ENCODE measurements at places on chromosomes 4 and X.

DNA sequence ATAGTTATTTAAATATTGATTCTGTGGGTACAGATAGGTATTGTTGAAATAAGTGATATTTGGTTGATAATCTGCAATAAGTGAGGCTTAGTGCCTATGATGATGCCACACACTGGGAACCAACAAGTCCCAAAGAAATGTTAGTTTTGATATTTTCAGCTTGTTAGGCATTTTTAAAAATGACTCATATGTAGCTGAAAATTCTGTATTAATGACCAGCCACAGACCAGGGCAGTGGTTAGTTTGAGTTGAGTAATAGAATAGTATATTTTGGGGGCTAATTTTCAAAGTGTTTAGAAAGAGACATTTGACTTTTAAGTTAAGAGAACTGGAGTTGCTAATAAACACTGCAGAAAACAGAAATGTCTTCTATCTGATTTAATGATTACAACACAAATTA is 9.4 kb downstream of the INTU start:
- no peak for DNase-seq

DNA sequence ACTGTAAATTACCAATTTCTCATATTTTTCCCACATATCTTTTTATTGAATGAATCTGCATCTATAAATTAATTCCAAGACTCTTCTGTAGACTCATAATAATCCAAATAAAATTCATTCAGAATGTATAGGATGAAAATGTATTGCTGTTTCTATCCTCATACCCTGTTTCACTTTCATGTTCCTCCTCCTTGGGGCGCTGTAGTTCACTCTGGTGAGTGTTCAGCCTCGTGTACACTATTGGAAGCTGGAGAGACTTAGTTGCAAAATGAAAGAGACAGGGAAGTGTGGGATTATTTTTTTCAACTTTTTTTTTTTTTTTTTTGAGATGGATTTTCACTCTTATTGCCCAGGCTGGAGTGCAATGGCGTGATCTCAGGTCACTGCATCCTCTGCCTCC is 296.1 kb downstream of the TLL1 start:
- DNase-seq: no peak

- DNase-seq: no peak
Observed at GRCh38 chr4:145719752-145720624, 40.0 kb downstream of the C4orf51 start.

DNA sequence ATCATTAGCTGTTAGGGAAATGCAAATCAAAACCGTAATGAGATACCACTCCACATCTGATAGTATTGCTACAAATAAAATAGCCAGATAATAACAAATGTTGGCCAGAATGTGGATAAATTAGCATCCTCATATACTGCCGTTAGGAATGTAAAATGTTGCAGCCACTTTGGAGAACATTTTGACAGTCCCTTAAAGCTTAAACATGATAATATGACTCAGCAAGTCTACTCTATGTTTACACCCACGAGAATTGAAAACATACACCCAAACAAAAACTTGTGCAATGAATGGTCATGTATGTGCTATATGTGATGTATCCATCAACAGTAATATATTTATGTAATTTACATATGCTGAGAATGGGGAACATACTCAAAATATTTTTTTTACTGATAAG is 78.2 kb downstream of the GSTCD start:
- DNase-seq: no peak

DNA sequence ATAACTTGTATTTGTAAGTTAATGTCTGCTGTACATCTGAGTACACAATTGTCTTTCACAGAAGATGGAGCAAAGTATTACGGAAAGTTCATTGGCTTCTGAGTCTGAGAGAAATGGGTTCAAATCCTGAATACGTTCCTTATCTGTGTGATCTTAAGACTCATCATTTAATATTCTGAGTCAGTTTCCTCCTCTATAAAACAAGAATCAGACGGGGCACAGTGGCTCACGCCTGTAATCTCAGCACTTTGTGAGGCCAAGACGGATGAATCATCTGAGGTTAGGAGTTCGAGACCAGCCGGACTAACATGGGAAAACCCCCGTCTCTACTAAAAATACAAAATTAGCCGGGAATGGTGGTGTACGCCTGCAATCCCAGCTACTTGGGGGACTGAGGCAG is 57.8 kb downstream of the APBB2 start:
- DNase-seq: no peak

GRCh38 chr4:183300070-183300469 is 20.0 kb downstream of the CLDN22 start:
- no peak for DNase-seq

- DNase-seq: no peak
Observed at GRCh38 chr4:13261486-13262257, 222.5 kb downstream of the RAB28 start.

GRCh38 chr4:113607998-113608397 is 153.5 kb downstream of the CAMK2D start:
- no peak for DNase-seq

DNA sequence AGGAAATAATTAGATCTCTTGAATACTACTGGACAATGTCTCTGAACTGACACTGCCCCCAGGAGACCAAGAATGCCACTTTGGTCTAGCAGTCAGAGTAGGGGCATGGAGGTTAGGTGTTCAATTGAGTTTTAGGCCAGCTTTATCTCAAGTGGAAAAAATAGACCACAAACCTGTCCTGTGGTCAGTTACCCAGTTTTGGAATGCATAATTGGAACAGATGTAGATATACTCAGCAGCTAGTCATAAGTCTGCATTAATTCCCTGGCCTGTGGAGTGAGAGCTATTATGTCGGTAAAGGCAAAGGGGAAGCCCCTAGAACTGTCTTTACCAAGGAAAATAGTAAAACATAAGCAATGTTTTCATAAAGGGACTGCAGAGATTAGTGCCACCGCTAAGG is 587.7 kb downstream of the GLUD2 start:
- no peak for DNase-seq

DNA sequence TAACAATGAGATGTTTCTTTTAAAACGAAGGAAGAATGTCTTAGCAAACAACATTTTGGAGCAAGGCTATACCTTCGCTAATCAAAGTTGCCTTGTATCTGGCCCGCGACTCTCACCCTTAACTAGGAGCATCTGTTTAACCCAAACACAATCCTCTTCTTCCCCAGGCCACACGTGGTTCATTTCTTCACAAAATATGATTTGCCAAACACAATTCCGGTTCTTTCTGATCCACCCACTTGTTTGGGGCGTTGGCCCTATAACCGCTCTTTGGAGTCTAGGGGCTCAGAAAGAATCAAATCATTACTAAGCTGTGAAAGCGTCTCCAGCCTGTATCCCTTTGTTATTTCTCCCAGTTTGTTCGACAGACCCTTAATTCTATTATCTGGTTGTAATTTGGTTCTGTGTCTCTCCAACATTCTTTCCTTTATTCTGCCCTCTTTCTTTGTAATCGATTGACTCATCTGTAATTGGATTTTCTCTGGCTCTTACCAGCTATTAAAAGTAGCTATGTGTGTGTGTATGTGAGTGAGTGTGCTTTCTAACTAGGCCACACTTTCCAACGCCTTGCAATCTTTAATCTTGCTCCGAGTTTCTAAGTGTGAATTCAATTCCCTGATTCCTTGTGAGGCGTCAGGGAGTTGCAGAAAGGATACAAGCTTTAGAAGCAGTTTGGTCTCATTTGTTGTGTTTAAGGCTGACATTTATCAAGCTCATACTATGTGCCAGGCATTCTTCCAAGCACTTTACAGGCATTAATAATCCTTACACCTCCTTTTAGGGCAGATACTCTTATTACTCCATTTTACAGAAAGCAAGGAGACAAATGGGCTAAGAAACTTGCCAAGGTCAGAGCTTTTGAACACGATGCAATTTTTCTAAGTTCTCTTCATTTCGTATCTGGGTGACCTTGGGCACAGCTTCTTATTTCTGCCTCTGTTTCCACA is 138.6 kb upstream of the CPEB2 start:
- no peak for DNase-seq

DNA sequence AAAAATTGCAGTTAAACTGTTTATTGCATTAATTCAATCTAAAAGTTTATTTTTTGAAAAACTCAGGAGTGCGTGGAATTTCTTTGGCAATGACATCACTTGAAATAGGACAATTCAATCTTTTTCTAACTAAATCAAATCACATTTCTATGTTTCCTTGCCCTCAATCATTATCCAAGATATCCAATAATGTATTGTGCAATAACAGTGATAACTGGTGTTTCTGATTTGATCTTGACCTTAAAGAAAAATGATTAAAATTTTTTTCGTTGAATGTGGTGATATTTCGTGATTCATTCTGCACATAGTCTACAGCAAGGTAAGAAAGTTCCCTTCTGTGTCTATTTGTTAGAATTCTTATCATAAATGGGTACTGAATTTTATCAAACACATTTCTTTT is 163.2 kb downstream of the SPCS3 start:
- DNase-seq: no peak

- DNase-seq: no peak
Observed at GRCh38 chr4:16692524-16692923, 205.9 kb downstream of the LDB2 start.

DNA sequence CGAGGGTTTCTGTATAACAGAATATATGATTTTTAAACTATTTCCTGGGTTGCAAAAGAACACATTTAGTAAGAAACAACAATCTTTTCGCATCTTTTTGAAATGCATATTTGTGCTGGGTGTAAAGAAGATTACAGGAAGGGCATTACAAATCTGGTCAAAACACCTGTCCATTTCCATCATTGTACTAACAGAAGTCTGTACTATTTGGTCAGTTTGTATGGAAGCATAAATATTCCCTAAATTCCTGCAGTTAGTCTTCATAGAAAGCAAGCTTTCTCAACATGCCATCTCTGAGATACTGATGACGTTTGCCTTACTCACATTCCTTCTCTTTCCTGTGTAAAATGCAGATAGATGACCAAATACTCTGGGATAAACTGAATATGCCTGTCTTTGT is 203.3 kb downstream of the NWD2 start:
- no peak for DNase-seq

- DNase-seq: no peak
Observed at GRCh38 chr4:122007016-122007415, 55.2 kb upstream of the TRPC3 start.

DNA sequence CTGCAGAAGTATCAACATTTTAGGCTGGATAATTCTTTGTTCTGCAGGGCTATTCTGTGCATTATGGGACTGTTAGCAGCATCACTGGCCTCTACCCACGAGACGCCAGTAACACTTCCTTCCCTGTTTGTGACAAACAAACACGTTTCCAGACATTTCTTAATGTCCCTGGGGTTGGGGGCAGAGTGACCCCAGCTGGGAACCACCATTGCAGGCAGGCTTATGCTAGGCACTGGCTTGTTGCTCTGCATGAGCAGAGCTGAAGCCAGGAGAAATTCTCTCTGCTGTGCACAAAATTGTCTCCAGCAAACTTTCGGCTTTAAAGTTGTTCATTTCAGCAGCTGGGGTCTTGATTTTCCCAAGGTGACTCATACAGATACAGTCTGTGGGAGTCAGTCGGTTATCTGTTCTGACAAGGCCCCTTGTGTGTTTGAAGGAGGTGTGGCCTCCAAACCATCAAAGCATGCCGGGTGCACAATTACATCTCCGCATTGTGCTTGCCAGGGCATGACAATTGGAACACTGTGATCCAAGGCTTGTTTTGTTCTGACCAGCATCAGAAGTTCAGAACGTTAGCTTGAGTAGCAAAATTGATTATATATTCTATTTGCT is 156.4 kb upstream of the BOD1L1 start:
- DNase-seq: no peak

DNA sequence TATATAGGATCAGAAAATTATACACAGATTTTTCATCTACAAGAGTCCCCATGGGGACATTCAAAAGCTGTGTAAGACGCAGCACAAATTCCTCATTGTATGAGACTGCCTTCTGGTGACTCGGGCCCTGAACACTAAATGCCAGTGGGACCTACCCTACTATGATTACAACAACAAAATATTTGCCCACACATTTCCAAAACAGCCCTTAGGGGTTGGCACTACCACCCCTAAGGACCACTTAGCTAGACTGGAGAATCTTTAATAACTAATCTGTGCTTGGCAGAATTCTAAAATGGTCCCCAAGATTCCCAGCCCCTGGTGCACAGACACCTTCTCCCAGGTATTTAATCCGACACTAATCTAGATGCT is 29.1 kb downstream of the UCHL1 start:
- no peak for DNase-seq

DNA sequence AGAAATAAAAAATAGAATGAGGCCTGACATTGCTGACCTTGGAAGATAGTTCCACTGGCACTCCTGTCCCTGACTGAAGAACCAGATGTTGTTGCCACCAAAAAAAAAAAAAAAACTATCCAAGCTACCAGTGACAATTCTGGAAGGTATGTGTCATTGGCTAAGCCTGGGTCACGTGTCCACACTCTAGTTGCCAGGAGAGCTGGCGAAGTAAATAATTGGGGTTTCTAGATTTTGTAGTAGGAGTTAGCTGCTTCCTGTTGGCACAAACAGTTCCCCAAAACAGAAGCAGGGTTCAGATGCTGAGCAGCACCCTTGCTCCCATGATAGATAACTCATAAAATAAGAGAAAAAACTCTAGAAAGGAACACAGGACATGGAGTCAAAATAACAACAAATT is 20.5 kb downstream of the MND1 start:
- no peak for DNase-seq

GRCh38 chr4:7182616-7183015 is 9.7 kb upstream of the SORCS2 start:
- no peak for DNase-seq

DNA sequence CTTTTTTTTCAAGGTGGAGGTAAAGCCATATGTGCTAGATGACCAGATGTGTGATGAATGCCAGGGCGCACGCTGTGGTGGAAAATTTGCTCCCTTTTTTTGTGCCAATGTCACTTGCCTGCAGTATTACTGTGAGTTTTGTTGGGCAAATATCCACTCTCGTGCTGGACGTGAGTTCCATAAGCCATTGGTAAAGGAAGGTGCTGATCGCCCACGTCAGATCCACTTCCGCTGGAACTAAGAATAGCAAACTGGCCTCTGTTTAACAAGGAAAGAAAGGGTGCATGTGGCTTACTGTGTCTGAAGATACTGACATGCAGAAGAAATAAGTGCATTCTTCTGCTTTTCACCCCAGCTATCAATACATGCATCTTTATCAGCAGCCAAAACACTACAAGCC is 63.9 kb downstream of the CPEB2 start:
- no peak for DNase-seq

- DNase-seq: no peak
Observed at GRCh38 chr4:6354119-6354518, 84.5 kb downstream of the WFS1 start.

- no peak for DNase-seq
Observed at GRCh38 chr4:168722391-168722790, 225.5 kb downstream of the PALLD start.

GRCh38 chrX:120781403-120781802 is 94.3 kb downstream of the CT47B1 start:
- no peak for DNase-seq
